ENCODE measurements at places on chromosomes 3 and 15.

- no peak for DNase-seq
These were observed 32.2 kb downstream of the NECTIN3 start for GRCh38 chr3:111103807-111104206.

- DNase-seq = no peak
These were observed 10.8 kb downstream of the PDCD10 start for GRCh38 chr3:167723872-167724271.

DNA sequence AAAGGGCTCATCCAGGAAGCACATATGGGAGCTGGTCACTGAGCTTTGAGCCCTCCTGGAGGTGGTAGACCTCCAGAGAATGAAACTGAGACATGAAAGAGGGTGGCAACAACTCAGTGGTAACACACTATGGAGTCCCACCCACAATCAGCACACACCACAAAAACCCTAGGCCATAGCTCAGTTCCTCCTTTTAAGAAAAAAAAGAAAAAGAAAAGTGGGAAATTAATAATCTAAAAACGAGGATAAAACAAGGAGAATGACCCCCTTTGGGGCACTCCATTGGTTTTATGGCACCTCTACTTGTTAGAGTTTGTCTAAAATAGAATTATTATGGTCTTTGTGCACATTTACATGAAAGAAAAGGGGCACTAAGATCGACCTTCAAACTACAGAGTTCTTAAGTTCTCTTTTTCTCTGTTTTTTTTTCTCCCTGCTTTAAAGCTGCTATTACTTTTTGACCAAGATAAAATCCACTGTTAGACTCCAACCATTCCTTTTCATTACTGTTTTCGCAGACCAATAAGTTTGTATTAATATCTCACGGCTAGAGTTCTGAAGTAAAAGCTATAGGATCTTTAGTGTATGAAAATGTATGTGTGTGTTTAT, 40.2 kb upstream of the ZBTB20 start:
- DNase-seq = no peak

DNA sequence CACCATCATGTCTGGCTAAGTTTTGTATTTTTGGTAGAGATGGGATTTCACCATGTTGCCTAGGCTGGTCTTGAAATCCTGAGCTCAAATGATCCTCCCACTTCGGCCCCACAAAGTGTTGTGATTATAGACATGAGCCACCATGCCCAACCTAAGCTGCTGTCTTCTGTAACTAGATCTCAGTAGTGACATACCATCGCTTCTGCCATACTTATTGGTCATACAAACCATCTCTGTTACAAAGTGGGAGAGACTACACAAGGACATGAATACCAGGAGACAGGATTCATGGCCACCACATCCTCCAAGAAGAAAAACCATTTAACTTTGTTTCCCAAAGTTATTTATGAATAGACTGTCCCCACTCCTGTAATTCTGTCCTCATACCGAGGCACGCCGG, 81.3 kb downstream of the SMAD6 start:
- no peak for DNase-seq

DNA sequence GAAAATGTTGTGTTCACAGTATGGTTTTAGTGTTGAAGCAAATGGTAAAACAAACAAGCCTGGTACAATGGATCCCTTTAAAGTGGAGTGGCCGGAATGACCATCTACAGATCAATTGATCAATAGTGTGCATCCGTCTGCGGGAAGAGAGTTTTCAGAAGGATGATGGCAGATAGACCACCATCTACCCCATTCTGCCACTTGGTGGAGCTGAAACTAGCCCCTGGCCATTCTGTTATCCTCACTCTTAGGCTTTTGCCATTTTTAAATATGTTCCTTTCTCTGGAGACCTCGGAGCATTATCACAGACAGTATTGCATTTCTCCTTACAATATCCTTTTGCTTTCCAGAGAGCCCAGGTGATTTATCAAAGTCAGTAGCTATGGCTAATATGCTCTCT, 258.9 kb upstream of the CFAP20DC start:
- DNase-seq = no peak

GRCh38 chr3:174202116-174202515, 657.0 kb upstream of the NAALADL2 start:
- DNase-seq = no peak

DNA sequence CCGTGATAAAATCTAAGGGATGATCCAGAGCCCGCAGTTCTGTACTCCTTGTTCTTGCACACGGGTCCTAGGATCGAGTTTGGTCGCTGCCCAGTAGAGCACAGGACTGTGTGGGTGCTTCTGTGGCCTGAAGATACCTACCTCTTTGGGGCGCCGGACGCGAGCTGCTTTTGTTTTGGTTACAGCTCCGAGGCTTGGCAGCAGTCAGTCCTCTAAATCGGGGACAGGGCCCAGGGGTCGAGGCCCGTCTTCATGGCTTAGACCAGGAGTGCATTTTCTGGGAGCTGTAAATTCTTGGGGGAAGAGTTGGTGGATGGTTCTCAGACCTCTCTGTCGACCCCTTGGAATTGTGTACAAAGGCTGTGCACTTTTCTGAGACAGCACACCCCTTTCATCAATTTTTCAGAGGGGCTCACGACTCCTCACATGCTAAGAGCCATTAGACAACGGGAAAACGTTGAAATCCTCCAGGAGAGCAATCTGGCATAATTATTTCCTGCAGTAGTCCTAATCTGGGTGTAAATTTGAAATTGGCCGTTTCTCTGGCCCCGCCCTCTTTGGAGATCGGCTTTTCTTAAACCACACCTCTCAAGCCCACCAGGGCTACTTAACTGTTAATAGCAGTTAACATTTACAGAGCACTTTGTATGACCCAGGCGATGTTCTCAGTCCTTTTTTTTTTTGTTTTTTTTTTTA, 928 bp downstream of the CEP97 start:
- peak; percentile 4 for DNase-seq

- no peak for DNase-seq
These were observed 34.2 kb downstream of the CLEC3B start for GRCh38 chr3:45060165-45060892.

DNA sequence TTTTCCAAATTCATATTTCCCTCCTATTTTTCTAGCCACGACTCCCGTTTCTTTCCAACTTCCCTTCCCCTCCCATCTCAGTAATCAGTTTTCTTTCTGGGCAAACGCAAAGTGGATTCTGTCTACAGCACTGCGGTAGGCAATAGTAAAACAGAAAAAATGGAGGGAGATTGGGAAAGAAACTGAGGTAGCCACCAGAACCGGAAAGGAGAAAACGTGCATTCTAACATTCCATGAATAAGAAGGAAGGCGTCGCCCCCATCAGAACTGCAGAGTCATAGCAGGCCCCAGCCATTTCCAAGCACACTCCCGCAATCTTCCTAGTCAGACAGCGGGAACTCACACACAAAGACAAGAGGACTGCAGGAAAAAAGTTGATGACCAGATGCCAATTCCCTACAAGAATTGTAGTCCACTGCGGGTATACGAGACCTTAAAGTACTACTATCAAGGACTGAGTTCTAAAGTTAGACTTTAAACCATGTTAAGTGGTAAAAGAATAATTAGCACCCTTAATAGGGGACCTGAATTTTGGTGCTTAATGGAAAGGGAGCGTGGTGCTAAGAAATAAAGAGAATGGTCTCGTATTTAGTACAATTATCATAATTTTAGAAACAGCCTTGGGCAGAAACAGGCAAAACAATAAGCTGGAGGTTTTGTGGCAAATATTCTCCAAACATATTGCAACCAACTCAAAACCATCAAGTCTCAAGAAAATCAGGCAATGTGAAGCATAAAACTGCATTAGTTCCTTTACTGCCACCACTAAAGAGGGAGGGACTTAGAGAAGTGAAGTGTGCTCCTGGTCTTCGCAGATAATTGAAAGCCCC, 1.4 kb downstream of the PFN2 start:
- peak; percentile 59 for DNase-seq

DNA sequence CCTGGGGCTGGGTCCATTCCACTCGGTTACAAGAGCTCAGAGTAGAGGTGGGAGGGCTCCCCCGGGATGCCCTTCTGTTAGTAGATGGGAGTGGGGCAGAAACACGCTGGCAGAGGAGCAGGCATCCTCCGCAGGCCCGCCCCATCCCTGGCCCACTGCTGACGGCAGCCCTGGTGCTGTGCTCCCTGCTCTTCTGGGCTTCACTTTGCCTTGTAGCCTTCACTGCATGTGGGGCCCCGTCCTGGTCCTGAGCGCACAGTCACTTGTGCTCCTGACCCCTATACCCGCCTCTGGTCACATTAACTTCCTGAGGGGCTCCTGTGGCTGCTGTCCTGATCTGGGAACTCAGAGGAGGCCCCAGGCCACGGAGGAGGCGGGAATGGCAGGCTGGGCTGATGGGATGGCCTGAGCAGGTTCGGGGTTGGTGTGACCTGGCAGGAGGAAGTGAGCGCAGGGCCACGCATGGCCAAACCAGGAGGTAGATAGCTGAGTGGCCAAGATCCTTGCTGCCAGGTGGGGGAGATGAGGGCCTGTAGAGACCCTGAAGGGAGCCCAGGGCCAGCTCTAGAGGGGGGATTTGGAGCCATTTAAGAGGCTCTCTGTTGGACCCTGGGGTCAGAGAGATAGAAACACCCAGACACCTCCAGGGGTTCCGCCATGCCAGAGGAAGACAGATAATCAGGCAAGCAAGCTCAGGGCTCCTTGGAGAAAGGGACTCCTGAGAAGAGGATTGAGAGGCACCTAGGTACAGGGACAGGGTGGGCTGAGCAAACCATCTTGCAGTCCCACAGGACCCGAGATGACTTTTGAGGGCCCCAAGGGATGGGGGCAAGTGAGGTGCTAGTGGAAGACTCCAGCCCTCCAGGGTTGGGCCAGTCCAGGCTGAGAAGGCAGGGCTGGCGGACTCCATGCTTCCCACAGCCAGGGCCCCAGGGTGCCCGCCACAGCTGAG, 92.2 kb upstream of the PRR23E start:
- DNase-seq = no peak

- no peak for DNase-seq
These were observed 202.2 kb upstream of the ADAMTS9 start for GRCh38 chr3:64890006-64890405.

DNA sequence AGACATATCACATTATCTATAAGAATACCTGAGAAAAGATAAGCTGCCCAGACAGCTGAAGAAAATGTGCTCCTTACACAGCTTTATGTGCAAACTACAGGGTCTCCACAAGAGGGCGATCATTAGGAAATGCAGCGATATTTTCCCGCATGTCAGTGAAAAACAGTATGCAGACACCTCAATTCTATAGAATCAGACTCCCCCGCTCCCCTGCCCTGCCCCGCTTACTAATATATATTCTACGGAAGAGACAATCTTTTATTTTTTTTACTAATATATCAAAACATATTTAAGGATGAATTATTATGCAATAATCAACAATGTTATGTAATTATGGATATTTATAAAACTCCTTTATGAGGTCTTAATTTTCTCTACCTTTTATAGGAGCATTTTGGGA, 681.3 kb downstream of the ROBO1 start:
- DNase-seq = peak; percentile 65

GRCh38 chr3:88152841-88153240, 3.1 kb downstream of the C3orf38 start:
- DNase-seq = no peak

GRCh38 chr3:149145356-149145755, 15.9 kb downstream of the HPS3 start:
- no peak for DNase-seq

DNA sequence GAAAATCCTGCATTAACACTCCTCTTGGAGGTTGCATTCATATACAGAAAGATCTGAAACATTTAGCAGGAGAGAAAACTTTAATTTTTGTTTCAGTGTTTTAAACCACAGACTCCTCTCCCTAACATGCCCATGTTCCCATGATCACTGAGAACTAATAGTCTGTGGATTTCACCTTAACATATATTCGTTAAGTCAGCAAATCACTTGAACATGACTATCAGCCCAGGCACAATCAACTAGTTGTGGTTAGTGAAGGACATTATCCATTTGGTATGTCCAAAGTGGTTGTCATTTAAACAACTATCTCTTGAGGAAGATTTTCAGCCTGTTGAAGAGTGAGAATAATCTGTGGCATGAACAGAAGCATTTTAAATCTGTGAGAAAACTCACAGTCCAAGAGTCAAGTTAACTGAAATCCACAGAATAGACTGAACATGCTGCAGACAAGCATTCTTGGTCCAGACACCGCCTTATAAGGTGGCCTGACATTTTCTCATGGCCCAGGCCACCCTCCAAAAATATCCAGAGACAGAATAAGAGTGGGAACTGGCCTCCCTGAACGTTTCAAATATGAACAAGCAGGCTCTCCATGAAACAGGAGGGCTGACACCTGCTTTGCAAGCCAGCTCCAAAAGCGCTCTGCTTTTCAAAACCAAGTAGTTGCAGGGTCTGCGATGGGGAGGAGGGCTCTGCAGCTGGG, 39.9 kb upstream of the ADCY5 start:
- no peak for DNase-seq

DNA sequence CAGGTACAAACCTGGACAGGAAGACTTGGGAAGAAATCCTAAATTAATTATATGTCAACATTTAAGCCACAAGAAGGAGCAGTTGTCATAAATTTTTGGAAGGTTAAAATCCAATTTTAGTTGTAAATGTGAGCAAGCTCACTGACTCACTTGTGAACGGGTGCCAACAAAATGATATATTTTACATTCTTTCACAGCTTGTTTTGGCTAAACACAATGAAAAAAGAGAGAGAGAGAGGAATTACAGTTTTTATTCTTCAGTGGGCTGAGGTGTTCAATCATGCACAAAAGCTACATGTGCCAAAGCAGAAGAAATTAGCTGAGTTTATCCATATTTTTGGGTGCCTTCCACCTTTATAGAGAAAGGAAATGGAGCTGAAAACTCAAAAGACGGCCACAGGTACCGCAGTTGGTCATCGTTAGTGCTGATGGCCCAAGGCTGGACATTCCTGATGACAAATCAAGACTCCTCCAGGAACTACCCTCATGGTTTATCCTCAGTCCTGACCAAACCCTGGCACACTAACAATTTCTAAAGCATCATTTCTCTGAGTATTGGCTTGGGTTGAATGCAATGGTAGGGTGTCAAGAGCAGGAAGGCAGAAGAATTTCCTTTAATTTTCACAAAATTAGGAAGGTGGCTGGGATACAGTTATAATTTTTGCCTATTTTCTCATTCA, 37.6 kb upstream of the WNT5A start:
- DNase-seq = no peak

DNA sequence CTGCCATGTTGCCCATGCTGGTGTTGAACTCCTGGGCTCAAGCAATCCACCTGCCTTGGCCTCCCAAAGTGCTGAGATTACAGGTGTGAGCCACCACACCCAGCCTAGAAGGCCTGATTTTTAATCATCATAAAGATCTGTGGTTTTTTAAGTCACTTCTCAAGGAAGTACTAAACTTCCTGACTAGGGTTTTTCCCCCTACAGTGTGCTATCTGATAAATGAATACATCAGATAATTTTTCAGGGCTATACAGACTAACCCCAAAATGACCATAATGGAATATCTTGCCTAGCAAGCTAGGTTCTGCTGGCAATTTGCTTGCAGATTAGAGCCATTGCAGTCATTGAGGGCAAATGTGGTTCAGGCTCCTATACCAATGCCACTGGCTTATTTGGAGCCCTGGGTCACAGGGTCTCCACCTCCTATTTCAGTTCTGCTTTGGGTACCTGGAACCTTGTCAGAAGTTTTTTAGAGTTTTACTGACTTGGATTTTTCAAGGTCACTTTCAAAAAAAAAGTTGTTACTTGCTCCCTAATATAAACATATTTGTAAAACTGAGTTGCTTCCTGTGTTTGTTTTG, 80.8 kb downstream of the SLC49A4 start:
- DNase-seq = no peak

- DNase-seq = no peak
These were observed 4.8 kb downstream of the GNB4 start for GRCh38 chr3:179446501-179446900.

GRCh38 chr3:105459566-105460290, 93.0 kb downstream of the ALCAM start:
- DNase-seq = no peak

GRCh38 chr15:87967951-87968350, 288.6 kb downstream of the NTRK3 start:
- no peak for DNase-seq

Measured in neuronal stem cell (in vitro differentiated cells).